ENCODE measurements at places on chromosomes 6 and 20. TPM values are rescaled to one million over a fixed set of nuclear protein-coding genes. Genes with fewer than 3 reads are reported as not detected.

GRCh38 chr20:8664778-8665177 is 404.1 kb upstream of the PLCB4 start:
- no peak for DNase-seq

GRCh38 chr6:159973406-159973805 is 4.5 kb downstream of the IGF2R start:
- DNase-seq, result no peak

TNF gene
- 0.23 TPM for polyA plus RNA-seq

CDH4 gene
- polyA plus RNA-seq, result 0.32 TPM

EFCAB8 gene
- polyA plus RNA-seq, result not detected

RIMS4 gene
- 0.38 TPM for polyA plus RNA-seq

SLC52A3 gene
- 1.6 TPM for polyA plus RNA-seq

DNA sequence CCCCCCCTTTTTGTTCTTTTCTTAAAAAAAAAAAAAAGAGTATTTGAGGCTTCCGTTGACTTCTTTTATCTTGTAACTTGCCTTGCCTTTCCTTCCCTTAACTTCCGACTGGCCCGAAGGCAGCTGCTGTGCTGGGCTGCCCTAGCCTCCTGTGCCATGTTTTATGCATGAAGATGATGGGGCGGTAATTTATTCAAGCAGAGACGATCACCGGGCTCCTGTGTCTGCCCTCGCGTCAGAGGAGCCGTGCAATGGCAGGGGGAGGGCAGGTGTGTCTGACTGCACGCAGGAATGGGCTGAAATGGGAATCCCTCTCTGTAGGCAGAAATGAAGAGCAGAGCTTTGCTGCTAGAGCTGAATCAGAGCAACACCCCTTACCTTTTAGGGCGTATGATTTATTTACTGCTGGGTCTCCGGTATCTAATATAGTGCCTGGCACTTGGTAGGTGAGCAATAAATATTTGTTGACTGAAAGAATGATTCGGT is 106.3 kb upstream of the RIPOR2 start:
- no peak for DNase-seq

IL17F gene
- not detected for polyA plus RNA-seq

LINC00237 gene
- not detected for polyA plus RNA-seq

GRCh38 chr6:122005661-122006060 is 393.8 kb upstream of the HSF2 start:
- DNase-seq, result no peak

GRCh38 chr20:58342104-58342945 is 32.8 kb downstream of the RAB22A start:
- no peak for DNase-seq

- DNase-seq, result no peak
Observed at GRCh38 chr6:7201444-7201731, 93.6 kb downstream of the RREB1 start.
